Muscle of arm (tissue), 14 donors: ENCODE measurements at places on chromosomes 3 and 15. TPM values are rescaled to one million over a fixed set of nuclear protein-coding genes. Genes with fewer than 3 reads are reported as not detected.

DNA sequence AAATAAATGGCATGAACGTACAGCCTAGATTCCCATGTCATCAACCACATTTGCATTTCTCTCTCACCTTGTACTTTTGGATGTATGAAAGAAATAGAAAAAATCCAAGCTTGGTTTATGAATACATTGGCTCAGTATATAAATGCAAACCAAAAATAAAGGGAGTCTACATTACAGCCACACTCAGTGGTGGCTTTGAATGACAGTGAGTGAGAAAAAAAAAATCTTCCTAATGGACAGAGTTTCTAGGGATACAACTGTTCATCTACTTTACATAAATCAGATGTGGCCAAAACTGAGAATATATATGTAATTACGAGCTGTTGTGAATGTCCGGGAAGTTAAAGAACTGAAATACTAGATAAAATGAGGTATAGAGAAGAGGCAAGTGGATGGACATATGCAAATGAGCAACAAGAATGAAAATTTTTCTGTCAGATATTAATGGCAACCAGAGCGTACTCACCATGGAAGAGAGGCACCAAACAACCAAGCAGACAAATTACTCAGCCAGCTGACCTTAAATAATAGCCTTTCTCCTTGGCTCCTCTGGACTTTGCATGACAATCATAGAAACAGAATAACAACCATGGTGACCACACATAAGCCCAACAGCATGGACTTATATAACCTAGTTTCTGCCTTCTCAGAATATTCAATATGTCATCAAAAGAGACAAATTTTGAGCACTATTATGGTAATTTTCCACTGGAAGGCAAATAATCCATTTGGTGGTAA is 1305.8 kb downstream of the OTOL1 start:
- no peak for DNase-seq

DNA sequence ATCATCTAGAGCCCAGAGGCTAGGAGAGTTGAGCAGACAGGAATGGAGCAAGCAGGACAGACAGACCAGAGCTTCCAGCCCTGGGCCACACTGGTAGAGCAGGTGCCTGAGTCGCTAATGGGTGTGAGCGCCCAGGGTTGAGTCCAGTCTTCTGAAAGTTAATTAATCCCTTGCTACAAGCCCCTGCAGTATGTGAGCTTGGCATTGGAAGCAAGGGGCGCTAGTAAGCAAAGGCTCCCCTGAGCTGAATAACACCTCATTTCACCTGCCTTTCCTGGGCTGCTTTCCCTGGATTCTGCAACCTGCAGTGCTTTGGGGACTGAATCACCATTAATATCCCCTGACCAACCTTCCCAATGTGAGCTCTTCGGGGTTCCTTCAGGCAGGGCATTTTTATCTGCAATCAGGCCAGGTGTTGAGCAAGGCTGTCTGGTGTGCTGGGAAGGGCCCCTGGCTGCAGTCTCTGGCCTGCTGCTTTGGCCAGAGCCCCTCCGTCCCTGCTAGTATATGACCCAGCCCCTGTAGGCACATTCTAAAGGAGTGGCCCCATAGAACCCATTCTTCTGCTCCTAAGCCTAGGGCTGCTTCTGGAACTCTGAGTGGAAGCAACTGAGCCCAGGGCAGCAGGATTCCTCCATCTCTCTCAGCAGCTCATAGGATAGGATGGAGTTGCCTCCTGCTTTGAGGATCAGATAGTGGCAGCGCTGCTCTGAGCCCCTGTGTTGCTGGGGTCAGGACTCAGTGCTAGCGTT is 45.1 kb upstream of the EPHB1 start:
- DNase-seq, result no peak

KLHL40 gene
- 82.3 TPM for polyA plus RNA-seq

GRCh38 chr3:105791919-105792786 is 76.7 kb downstream of the CBLB start:
- peak; percentile 58 for DNase-seq

DNA sequence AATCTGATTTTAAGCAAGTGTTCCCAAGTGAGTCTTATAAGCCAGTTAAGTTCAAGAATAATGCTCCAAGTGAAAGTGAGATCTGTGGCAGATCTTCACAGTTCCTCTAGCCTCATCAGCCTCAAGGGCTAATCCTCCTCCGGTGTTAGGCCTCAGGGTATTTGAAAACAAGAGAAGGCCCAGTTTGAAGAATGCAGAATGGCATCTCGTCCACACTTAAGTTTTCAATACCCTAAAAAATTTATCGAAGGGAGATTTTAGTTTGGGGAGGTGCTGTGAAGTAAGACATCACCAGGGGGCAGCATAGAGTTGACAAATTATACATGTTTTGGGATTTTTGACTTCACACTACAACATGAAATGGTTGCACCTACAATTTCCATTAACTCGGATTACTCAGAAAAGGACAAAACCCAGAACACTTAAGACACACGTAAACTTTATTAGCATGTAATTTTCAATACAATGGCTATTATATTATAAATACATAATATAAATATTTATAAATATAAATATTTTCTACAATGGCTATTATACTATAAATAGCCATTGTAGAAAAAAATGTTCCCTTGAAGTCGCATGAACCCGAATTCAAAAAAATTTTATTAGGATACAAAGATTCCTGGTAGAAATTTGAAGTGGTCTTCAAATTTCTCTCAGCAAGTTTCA is 2.3 kb upstream of the TMEM266 start:
- peak; percentile 50 for DNase-seq

- peak; percentile 48 for DNase-seq
Observed at GRCh38 chr3:190696777-190697501, 165.6 kb downstream of the GMNC start.
